ENCODE measurements at places on chromosomes 11 and 22. TPM values are rescaled to one million over a fixed set of nuclear protein-coding genes. Genes with fewer than 3 reads are reported as not detected.

GRCh38 chr11:15406851-15407351 is 292.2 kb downstream of the INSC start:
- DNase-seq: no peak

The SLC22A6 gene
- not detected for total RNA-seq

- DNase-seq: no peak
Observed at GRCh38 chr11:73019996-73020395, 122.1 kb downstream of the FCHSD2 start.

The LRRC74B gene
- not detected for total RNA-seq

DNA sequence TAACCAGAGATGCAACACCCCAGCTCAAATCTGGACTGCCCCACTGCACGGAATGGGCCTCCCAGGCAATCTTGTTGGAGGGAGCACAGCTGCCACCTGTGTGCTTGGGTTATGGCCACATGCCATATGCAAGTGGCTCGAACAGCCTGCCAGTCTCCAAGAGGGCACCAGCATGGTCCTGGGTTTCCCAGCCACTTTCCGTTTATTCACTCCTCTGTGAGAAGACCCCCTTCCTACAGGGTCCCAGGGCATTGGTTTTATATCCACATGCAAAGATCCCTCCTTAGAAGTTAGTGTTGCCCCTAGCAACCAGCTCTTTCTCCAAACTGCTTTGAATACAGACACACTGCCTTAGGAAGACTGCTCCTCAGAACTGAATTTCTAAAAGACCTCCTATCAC is 487.8 kb downstream of the BUD13 start:
- no peak for DNase-seq

DNA sequence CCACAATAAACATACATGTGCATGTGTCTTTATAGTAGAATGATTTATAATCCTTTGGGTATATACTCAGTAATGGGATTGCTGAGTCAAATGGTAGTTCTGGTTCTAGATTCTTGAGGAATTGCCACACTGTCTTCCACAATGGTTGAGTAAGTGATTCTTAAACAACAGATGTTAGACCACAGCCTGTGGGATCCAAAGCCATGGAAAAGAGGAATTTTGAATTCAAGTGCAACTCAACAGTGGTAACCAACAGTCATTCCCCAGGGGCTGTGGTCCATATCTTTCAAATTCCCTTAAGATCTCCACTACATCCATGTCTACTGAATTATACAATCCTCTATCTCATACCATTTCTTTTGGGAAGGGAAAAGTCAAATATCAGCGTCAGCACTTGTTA is 321.5 kb downstream of the LARGE1 start:
- no peak for DNase-seq

DNA sequence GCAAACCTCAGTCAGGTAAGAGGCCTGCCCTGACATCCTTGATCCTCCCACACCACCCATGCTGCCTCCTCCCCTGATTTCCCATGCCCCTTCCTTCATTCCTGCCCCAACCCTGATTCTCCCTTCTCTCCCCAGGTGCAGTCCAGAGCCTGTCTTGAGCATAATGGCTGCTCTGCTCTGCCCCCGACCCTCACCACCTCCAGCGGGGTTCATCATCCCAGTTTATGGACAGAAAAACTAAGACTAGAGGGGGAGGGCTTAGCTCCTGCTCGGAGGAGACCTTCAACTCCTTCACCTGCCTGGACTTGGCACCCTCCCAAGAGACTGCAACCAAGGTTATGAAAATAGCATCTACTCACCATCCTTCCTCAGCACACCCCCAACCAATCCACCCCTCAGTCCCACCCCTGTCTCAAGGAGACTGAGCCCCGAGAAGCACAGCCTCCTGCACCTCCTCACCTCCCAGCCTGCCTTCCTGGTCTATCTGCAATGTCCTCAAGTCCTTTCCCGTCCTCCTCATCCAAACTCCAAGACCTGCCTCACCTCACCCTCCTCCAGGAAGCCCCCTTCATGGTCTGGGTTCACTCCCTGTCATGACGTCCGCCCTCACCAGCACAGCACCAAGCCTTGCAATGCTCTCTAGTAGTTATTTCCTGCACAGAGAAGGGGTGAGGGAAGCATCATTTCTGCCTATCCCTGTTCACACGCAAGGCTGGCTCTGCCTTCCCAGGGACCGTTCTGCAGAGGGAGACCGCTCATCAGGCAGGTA is 103.1 kb downstream of the PDE2A start:
- no peak for DNase-seq

- no peak for DNase-seq
Observed at GRCh38 chr11:24588081-24588480, 91.2 kb downstream of the LUZP2 start.

GRCh38 chr11:120399307-120399706 is 63.1 kb downstream of the ARHGEF12 start:
- no peak for DNase-seq

Measured in pancreas (tissue), 10 donors.